Retina (tissue), 1 donor: ENCODE measurements at places on chromosomes 7 and 10.

GRCh38 chr10:27646194-27646593 is 99.4 kb downstream of the MKX start:
- DNase-seq, result no peak

GRCh38 chr10:65798133-65798532 is 1127.7 kb upstream of the LRRTM3 start:
- no peak for DNase-seq

DNA sequence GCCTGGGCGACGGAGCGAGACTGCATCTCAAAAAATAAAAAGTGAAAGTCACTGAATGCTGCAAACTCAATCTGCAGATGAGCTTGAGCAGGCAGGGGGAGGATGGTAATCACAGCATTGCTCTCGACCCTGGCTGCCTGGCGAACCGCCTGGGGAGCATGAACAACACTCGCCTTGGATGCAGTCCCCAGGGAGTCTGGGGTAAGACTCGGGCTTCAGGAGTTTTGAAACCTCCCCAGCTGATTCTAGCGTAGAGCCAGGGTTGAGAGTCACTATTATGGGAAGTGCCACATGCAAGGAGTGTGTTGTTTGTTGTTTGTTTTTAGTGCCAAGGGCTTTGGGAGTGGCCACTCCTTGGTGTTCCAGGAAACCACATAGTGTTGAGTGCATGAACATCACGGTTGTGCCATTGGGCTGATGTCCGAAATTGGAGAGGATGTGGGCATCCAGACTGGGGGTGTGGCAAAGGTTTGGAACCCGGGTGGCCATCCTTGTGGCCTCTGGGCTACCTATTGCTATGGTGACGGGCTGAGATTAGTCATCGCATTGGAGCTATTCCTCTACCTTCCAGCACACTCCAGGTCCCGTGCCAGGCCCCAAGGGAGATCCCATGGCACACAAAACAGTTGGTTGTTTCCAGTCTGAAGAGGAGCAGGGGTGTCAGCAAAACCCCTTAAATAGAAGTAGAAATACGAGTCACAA is 92.6 kb downstream of the RGS10 start:
- no peak for DNase-seq

- DNase-seq, result no peak
Measured at GRCh38 chr7:11217848-11218565, 244.3 kb downstream of the PHF14 start.

DNA sequence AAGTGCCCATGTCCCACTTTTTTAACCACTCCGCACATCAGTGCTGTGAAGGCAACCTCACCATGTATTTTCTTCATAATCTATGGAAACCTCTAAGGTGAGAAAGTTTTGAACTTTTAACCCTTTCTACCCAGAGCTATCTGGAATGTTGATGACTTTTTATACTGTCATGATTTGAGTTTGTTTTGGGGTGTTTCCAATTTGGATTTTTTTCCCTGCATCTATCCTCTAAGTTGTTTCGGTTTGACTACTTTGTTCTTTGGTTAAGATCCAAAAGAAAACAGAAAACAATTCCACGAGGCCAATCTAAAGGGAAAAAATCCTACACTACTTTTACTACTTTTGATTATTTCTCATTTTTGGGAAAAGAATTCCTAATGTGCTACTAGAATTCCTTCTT is 279.7 kb downstream of the USP6NL start:
- no peak for DNase-seq

- DNase-seq, result peak; percentile 43
Measured at GRCh38 chr10:24168258-24169170, 40.4 kb upstream of the KIAA1217 start.

GRCh38 chr7:75048435-75049379 is 24.9 kb downstream of the RCC1L start:
- DNase-seq, result no peak

- peak; percentile 27 for DNase-seq
Measured at GRCh38 chr7:142385491-142386340, 127.9 kb upstream of the PRSS58 start.

GRCh38 chr7:148382596-148382995 is 208.0 kb upstream of the C7orf33 start:
- no peak for DNase-seq

GRCh38 chr7:121433775-121434174 is 37.7 kb upstream of the FAM3C start:
- no peak for DNase-seq

- no peak for DNase-seq
Measured at GRCh38 chr10:70692043-70692603, 19.8 kb downstream of the ADAMTS14 start.

DNA sequence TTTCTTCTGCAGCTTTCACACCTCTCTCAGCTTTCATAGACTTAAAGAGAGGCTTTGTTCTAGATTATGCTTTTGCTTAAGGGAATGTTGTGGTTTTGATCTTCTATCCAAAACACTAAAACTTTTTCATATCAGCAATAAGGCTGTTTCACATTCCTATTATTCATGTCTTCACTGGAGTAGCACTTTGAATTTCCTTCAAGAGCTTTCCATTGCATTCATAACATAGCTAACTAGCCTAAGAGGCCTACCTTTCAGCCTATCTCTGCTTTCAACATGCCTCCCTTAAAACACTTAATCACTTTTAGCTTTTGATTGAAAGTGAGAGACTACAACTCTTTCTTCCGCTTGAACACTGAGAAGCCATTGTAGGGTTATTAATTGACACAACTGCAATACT is 1117.0 kb upstream of the PHF14 start:
- no peak for DNase-seq

GRCh38 chr7:73674468-73675124 is 7.0 kb downstream of the VPS37D start:
- no peak for DNase-seq

- DNase-seq, result no peak
Measured at GRCh38 chr7:150648353-150649079, 16.3 kb upstream of the GIMAP6 start.

DNA sequence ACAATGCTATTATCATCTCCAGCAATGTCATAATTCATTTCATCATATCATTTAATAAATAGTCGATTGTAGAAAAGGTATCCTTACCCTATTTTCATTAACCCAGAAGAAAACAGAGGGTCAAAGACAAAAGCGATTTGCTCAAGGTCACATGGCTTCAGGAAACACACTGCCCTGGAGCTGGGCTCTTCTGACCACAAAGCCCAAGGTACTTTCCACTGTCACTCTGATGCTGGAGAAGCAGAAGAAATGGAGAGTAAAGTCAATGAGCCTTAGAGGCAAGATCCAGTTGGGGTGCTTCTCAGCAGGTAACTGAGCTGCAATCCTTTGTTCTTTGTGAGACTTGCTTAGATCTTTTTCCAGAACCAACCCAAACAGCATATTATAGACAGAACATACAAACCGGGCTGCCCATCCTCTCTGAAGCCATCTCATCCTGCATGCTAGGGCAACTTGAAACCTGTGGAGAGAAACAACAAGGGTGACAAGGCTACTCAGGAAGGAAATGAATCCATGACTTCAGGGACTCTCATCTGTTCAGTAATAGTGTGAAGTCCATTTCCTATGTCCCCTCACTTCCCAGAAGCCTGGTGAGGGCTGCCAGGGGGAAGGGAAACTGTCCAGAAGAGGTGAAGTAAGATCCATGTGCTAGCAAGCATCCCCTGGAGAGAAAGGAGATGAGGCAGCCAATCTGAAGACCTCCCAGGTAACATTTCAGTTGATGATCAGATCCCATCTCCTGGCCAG is 148.6 kb upstream of the SVIL start:
- no peak for DNase-seq

DNA sequence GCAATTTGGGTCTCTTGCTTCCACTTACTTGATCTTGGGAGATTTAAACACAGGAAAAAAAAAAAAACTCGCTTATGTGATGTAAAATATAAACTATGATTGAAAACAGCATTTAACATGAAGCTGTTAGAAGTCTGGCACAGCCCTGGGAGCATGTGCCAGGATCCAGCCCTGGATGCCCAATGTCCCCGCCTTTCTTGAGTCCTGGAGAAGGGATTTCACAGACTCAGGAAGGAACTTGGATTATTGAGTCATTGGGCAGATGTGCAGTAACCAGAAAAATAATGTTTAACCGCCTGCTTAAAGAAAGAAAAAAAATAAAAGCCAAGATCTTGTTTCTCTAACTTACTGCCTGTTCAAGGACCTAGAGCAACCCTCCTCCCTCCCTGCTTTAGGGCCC is 3.7 kb upstream of the JCAD start:
- no peak for DNase-seq

GRCh38 chr7:101161692-101162471 is 3.5 kb downstream of the VGF start:
- no peak for DNase-seq

GRCh38 chr7:145817687-145818086 is 298.9 kb upstream of the CNTNAP2 start:
- no peak for DNase-seq

DNA sequence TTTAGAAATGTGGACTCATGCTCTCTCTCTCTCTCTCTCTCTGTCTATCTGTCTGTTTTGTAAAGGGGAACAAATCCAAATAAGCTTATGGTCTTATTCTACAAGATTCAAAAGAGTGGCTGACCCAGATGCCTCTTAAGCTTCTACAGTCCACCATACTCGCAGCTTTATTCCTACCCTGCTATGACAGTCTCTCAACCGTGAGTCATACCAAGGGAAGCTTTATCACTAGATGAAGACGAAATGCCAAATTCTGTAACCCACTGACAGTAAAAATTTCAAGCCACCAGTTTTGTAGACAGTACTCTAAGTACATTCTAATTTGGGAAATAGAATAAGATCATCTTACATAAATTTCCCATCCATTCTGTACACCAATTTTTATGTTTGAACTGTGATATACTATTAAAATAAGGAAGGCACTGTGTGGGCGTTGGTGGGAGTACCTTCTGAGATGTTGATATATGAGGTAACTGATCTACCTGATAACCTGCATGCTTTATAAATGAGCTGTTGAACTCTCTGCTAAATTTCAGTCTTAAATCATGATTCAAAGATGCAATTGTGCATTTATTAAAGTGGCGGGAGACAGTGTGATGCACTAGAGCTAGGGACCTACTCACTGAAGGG is 153.2 kb downstream of the KLF6 start:
- no peak for DNase-seq

GRCh38 chr10:43596546-43596945 is 9.7 kb upstream of the ZNF485 start:
- no peak for DNase-seq

GRCh38 chr7:2196381-2197378 is 36.1 kb downstream of the MAD1L1 start:
- no peak for DNase-seq

GRCh38 chr7:37540917-37541316 is 92.3 kb upstream of the ELMO1 start:
- DNase-seq, result no peak

GRCh38 chr7:133649593-133649992 is 396.7 kb downstream of the EXOC4 start:
- no peak for DNase-seq

- DNase-seq, result no peak
Measured at GRCh38 chr7:159149488-159149887, 4.8 kb upstream of the VIPR2 start.

- no peak for DNase-seq
Measured at GRCh38 chr10:84632866-84633265, 304.5 kb downstream of the CCSER2 start.

- DNase-seq, result no peak
Measured at GRCh38 chr7:1671594-1672451, 1.7 kb downstream of the ELFN1 start.

GRCh38 chr10:63901228-63901627 is 380.0 kb downstream of the REEP3 start:
- DNase-seq, result no peak

GRCh38 chr10:15314482-15315045 is 56.5 kb downstream of the FAM171A1 start:
- no peak for DNase-seq

GRCh38 chr7:19899529-19899928 is 126.1 kb upstream of the TMEM196 start:
- DNase-seq, result no peak

GRCh38 chr7:109763611-109764010 is 1193.9 kb downstream of the DNAJB9 start:
- no peak for DNase-seq

- DNase-seq, result no peak
Measured at GRCh38 chr7:19939746-19940145, 166.3 kb upstream of the TMEM196 start.

DNA sequence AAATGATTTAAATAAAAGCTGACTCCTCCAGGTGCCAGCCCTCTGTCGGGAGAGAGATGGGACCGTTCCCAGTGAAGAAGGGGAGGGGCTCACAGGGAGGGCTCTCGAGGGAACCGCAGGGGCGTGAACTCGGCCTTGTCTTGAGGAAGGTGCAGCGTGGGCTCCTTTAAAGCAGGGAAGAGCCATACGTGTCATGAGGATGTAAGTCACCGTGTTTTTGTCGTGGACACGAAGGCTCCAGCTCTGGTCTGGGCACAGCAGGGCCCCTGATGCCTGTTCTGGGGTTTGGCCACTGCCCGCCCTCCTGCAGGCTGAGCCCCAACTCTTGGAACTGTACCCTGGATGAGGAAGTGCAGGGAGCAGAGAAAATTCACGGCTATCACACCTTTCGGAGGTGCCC is 45.0 kb downstream of the JAKMIP3 start:
- no peak for DNase-seq

DNA sequence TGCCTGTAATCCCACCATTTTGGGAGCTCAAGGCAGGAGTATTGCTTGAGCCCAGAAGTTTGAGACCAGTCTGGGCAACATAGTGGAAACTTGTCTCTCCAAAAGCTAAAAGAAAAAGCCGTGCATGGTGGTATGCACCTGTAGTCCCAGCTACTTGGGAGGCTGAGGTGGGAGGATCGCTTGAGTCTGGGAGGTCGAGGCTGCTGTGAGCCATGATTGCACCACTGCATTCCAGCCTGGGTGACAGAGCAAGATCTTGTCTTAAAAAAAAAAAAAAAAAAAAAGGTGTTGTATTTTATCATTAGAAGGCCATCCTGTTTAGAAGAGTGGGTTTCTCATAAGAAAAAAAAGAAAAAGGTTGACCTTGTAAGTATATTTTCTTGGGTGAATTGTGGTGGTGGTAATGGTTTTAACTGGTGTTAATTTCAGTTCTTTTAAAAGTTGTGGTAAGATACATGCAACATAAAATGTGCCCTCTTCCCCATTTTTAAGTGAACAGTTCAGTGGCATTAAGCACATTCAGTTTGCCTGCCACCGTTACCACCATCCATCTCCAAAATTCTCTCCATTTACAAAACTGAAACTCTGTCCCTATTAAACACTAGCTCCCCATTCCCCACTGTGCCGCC is 34.7 kb downstream of the GRIFIN start:
- no peak for DNase-seq

GRCh38 chr7:136533732-136534131 is 334.7 kb upstream of the CHRM2 start:
- no peak for DNase-seq

- DNase-seq, result no peak
Measured at GRCh38 chr7:95529701-95530100, 44.0 kb downstream of the ASB4 start.

DNA sequence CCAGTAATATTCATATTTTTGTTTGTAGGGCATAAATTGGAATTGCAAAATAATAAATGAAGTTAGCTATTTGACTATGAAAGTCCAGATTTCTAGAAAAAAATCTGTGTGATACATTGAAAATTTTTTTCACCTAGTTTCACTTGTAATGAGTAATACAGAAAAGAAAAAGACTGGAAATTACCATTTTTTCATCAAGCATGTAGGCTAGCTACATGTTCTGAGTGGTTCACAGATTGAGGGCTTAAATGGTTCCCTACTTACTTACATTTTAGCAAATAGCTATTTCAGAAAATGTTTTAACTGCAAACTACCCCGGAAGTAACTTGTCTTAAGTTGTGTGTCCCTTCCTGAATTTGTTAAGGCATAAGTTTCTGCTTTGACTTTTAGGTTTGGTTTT is 396.0 kb downstream of the PHF14 start:
- DNase-seq, result no peak
